ENCODE measurements at places on chromosomes 3 and 15.

GRCh38 chr3:74267588-74268184, 346.8 kb downstream of the CNTN3 start:
- DNase-seq = peak; percentile 11

DNA sequence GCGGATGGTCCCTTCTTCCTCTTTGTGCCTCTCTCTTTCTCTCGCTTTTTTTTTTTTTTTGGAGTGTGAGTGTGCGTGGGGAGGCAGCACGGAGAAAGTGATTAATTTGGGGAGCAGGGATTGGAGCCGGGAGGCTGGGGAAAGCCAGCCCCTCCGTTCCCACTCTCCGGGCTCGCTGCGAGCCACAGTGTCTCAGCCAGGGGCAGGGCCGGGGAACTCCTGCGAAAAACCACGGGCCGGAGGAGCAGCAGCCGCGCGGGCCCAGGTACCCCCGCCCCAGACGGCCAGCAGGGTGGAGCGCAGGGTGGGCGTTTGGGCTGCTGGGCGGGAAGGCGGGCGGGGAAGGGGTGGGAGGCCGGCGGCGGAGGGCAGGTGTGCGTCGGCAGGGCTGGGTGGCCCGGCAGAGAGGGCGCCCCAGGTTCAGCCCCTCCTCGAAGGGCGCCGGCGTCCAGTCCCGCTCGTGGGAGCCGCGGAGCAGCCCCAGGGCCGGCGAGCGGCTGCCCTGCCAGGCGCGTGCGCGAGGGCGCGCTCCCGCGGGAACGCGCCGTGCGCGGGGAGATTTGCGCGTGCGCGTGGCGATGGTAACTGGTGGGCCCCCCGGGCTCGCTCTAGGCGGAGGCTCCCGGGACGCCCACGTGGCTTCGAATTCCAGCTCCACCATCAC, 1.4 kb downstream of the CHL1 start:
- DNase-seq = no peak

- no peak for DNase-seq
Measured at GRCh38 chr3:105254154-105254553, 112.6 kb upstream of the ALCAM start.

- no peak for DNase-seq
Measured at GRCh38 chr3:109372639-109373038, 35.3 kb upstream of the DPPA4 start.

GRCh38 chr3:189361103-189361835, 189.5 kb downstream of the TPRG1 start:
- DNase-seq = no peak

GRCh38 chr15:68310804-68311463, 33.4 kb downstream of the FEM1B start:
- no peak for DNase-seq

DNA sequence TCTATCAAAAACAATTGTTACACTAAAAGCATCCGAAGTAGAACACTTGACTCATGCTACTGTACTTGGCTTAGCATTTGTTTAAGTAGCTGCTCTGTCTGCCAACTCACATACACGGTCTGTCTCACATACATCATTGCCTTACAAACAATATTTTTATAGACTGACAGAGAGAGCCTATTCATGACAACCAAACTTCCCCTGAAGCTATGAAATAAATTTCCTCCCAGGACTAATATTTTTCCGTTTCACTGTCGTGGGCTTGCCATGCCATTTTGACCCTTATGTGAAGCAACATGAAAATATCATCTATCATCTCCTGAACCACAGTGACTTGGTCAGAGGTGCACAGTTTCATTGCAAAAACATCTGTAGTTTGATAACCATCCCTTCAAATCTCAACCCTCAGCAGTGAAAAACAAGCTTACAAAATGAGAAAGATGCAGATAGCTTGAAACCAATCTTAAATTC, 66.5 kb upstream of the PYGO1 start:
- DNase-seq = no peak

GRCh38 chr15:77739591-77740378, 107.1 kb upstream of the LINGO1 start:
- DNase-seq = no peak

DNA sequence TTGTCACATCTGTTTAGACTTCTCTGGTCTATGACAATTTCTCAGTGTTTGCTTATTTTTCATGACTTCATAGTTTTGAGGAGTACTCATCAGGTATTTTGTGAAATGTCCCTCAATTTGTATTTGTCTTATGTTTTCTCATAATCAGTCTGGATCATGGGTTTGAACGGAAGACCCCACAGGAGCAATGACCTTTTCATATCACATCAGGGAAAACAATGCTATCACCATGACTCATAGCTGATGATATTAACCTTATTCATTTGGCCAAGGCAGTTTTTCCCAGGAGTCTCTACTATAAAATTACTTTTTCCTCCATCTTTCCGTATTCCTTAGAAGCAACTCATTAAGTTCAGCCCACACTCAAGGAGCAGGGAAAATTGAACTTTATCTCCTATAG, 32.7 kb downstream of the AADACL2 start:
- peak; percentile 22 for DNase-seq

GRCh38 chr3:76083992-76084391, 298.6 kb upstream of the ZNF717 start:
- DNase-seq = no peak

DNA sequence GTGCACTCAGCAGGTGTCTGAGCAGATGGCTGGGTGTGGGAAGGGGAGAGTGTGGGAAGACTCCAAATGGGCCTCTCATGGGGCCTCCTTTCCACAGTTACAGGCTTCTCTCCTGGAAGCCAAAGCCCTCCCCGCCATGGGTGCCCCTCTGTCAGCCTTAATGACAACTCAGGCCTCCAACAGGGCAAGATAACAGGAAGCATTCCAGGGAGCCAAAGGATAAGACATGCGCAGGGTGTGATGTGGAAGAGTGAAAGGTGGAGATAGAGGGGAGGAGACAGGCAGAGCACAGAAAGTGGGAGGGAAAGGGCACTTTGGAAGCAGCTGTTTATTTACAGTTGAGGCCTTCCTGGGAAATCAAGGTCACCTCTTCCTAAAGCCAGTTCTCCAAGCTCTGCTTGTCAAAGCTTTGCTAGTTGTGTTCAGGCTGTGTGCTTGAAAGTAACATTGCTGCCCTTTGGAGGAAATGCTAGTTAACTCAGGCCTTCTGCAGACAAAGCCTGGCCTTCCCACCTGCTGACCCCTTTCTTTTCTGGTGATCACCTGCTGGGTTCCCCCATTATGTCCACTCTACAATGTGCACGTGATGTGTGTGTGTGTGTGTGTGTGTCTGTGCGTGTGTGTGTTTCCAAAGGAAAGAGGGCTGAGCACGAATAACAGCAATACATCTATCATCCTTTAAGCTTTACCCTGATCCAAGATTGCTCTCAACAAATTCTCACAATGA, 35.2 kb upstream of the SMAD3 start:
- no peak for DNase-seq

DNA sequence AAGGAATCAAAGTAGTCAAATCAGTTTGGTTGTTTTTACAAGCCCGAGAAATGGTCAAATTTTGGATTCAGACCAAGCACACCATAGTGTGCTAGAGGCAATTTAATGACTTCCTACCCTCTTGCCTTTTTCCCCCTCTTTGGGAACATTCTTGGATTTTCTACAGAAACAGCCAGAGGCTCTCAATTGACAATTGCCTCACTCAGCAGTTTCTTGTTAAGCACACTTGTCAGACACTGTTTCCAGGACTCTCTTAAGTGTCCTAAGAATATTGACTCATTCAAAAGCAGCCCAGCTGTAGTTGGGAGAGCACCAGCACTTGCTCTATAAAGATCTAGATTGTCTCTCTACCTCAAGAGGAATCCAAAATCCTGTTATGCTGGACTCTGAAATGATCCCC, 1.5 kb upstream of the SLC35G2 start:
- DNase-seq = no peak

DNA sequence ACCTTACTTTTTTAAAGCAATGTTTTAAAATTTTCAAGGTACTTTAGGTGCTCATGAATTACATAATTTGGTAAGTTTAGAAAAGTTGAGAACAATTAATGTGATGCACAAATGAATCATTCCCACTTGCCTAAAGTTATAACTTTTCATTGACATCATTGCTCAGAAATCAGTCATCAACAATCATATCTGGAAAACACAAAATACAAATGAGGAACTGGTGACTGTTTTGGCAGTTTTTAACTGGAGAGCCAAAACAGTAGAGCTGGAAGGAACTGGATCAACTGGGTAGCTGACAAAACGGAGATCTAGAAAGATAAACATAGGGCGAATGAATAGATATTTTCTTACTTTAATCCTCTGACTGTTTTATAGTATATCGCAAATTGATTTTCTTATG, 767.1 kb downstream of the IGSF11 start:
- DNase-seq = no peak

DNA sequence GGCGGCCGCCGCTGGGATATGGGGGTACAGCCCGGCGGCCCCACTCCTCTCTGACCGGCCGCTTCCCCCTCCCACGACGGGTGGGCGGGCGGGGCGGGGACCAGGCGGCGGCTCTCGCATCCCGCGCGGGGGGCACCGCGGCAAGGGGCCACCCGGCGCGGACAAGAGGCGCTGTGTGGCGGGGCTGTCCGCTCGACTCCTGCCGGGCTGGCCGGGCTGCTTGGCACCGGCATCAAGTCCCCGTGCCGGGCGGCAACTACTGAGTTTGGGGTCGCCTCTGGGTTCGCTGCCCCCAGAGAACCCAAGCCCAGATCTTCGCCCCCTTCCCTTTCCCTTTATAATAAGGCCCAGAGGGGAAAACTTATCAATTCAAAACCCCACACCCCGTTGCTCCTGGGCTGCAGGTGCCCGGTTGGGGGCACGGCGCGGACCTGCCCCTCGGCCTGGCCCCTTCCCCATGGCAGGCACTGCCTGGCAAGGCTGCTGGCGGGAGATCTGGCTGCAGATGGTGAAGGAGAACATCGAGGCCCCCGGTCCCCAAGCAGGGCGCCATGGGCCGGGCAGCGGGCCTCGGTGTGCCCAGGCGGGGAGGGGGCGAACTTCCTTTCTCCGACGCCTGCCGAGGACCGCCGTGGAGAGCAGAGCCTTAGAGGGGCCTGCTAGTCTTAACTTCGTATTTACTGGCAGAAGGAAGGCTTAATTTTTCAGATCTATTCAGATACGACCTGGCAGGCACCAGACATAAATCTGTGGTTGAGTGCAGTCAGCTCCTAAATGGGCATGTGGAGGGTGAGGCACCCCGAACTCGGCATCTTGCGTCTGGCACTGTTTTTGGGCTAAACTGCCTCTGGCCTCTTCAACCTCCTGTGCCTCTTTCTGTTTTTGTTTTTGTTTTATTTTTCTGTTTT, 911 bp downstream of the APBA2 start:
- DNase-seq = no peak

GRCh38 chr3:108085370-108085769, 5.5 kb downstream of the CD47 start:
- DNase-seq = no peak

DNA sequence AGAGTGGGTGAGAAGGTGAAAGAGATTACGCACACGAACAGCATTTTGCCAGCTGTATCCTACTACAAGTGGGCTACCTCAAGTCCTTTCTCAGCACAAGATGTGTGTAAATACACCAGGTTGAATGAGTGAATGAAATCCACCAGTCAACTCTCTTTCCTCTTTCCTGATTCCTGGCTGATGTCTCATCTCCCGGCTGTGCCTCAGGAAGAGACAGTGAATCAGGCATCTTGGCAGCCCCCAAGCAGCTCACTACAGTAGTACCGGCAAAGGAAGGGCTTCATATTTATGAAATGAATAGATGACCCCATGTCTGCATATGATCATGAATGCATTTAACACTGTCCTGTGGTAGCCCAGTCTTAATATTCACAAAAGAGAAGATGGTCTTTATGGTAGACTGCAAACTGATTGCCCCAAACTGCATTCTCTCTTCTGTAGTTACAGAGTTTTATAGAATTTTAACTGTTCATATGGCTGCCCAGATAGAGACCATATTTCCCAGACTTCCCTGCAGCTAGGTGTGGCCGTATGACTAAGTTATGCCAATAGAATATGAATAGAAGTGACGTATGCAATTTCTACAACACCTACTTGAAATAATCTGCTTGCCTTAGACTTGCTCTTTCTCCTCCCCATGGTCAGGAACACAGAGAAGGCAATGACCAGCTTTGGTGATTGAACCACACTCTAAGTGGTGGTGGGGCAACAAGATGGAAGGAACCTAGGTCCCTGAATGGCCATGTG, 22.7 kb downstream of the MGLL start:
- no peak for DNase-seq

- no peak for DNase-seq
Measured at GRCh38 chr3:132315851-132316250, 1.4 kb upstream of the ACP3 start.

DNA sequence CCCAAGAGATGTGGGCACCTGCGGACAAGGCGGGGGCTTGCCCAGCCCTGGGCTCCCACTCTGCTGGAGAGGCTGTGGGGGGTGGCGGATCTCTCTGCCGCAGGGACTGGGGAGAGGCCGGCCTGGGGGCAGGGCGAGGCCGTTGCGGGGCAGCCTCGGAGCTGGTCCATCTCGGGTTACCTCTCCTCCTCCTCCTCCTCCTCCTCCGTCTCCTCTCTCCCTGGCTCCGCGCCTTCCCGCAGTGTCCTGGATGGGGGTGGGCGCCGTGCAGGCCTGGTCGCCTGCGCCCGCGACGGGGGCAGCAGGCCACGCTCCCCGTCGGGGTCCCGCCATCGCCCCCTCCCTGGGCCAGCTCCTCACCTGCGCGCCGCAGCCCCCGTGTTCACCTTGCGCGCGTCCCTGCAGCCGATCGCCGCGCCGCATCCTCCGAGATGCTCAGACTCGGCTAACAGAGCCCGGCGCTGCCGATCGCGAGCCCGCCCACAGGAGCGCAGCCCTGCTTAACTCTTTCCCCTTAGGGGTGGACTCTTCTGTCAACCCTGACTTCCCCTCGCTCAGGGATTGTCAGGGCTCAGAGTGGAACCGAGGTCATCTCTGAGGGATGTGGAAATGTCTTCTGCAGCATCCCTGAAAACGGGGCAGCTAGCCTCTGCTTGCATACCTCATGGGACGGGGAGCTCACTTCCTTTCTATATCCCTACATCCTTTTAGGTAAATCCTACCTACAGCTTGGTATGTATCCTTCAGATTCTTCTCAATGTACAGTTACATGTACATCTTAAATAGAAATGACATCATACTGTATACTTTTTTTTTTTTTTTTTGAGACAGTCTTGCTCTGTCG, at the start of gene PRRT3:
PRRT3 (minus strand) TSS at position 447 of the 844 bp plus-strand sequence. CDS start 2,293 bp downstream, outside the sequence.
- DNase-seq = no peak

DNA sequence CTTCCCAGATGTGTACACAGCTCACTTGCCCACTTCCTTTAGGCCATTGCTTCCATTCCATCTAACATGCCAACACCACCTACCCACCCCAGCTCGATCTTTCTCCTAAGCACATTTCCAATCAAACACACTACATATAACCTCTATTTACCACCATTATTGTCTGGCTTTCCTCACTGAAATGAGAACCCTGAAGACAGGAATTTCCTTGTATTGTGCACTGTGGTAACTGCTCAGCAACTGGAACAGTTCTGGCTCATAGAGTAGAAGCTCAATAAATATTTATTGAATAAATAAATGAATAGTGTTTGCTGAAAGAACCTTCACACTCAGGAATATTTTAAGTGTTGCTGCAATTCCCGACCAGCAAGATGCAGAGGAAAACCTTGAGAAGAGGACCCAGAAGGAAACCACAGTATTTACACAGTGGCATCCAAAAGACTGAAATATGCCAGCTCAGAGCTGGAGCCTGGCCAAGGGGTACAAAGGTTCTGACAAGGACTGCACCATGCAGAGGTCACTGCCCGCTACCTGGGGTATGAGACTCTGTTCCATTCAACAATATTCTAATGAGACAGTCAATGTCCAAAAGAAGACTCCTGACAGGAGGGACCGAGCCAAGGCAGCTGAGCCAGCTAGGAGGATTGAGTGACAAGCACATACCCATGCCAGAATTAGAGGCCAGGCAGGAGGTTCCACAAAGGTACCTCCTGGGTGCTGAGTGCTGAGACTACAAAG, 168.8 kb downstream of the NUP210 start:
- no peak for DNase-seq

- DNase-seq = no peak
Measured at GRCh38 chr3:189099505-189100290, 72.1 kb upstream of the TPRG1 start.
